CD4-positive, alpha-beta T cell treated with Interleukin-15 for 4 hours (primary cell): ENCODE measurements at places on chromosomes 13 and 19.
A peak's percentile ranks its signal among the peaks of the same experiment; 100 is the strongest.

- no peak for DNase-seq
Measured at GRCh38 chr19:40283414-40284250, 1.5 kb downstream of the AKT2 start.

DNA sequence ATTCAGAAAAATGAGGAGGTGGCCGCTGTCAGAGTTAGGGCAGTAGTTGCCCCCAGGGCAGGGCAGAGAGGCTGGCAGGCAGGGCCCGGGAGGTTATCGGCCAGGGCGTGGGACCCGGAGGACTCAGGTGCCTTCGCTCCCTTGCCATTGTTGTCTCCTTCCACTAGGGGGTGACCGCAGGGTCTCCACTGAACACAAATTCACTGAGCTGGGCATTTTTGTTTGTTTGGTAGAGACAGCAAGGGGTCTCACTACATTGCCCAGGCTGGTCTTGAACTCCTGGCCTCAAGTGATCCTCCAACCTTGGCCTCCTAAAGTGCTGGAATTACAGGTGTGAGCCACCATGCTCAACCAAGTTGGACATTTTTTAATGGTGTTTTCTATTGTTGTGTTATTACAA, 25.1 kb downstream of the CARS2 start:
- DNase-seq, result peak; percentile 16

DNA sequence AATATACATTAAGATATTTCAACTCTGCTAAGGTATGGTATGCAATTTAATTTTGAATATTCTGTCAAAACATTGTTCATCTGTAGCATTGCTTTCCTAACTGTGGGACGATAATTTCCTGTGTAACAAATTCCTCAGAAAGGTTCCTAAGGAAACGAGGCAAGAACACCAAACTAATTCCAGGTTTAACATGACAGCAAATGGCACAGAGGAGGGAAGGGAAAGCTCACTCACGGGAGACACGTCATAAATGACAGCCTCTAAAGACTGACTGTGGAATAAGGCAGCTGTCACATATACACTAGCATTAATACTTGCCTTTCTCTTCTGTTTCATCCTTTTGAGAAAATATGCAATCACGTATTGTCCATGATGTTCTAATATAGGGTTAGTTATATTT, 380.6 kb downstream of the LIG4 start:
- no peak for DNase-seq

DNA sequence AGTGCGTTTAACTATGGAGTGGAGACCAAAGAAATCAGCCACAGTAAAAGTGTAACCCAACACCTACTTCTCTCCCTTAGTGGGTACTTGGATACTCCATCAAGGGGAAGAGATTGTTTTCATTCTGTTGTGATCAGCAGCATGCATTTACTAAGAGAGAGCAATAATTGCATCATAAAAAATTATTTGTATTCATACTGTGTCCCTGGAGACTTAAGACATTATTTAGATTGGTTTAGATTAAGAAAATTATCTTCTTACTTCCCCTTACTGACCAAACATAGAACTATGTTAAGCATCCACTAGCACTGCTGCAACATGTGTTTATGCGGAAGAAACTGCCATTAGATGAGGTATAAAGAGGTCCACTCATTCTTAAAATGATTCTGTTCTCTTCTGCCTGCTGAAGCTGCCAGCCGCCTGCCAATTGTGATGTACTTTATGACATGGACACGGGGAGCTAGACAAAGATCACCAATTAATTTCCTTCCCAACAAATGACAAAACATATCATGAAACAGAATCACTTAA, 738.5 kb downstream of the DIAPH3 start:
- DNase-seq, result no peak

DNA sequence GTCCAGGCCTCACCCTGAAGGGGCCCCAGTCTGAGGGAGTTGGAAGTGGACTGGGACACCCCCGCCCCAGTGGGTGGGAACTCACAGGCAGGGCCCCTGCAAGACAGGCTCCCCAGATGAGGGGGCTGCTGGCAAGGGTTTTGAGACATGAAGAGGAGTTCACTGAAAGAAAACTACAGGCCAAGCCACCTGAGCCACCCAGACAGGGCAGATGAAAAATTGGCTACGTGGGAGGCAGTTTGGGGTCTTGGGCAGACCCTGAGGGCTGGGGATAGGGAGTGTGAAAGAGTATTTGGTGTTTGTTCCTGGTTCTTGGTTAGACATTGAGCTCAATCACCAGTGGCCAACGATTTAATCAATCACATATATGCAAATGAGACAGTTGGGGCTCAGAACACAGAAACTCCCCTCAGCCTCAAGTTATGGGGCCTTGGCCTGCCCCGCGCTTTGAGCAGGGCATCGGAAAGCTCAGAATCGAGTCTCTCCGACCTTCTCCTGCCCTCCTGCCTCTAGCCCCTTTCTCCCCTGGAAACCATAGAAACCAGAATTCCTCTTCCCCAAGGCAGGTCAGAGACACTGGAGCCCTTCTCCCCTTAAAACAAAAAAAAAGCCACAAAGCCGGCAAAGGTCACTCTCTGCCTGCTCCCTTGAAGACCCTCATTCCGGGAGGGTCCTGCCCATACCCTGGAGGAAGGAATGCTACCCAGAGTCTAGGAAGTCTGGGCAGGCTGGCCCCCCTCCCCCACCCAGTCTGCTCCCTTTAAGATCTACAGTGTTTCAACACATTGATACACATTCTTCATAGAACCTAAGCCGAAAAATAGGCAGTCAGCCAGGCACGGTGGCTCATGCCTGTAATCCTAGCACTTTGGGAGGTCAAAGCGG, 1.3 kb upstream of the ISYNA1 start:
- no peak for DNase-seq

- no peak for DNase-seq
Measured at GRCh38 chr13:21641629-21642028, 29.2 kb upstream of the FGF9 start.

GRCh38 chr19:18328340-18329034, 5.6 kb upstream of the LSM4 start:
- peak; percentile 95 for DNase-seq
